ENCODE measurements at places on chromosomes 3 and 15.

DNA sequence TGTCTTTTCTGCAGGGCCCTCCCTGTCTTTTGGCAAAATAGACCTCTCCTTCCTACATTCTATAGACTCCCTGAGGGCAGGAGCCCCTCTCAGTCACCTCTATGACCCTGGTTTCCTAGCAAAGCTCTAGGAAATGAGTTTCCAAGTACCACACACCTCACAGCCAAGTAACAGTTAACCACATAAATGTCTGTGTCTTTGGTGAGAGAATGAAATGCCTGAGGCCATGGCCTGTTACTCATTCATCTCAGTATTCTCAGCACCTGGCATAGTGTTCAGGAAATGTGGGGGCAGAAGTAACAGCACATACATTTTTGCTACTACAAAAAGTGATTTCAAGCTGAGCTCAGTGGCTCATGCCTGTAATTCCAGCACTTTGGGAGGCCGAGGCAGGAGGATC is 21.0 kb downstream of the RFT1 start:
- DNase-seq = no peak

DNA sequence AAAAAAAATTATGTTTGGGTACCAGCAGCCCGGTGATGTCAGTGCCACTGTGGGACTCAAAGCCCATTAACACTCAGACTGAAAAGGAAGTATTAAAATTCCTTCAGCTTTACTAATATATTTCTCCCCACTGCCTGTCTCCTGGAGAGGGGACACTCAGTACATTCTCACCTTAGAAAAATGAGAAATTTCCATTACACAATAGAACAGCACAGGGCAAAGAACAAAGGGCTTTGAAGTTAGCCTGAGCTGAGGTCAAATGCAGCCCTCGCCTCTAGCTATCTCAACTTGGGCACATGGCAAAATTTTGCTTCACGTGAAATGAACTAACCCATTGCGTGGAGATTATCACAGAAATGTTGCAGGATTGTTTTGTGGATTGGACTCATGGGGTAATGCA is 80.8 kb downstream of the RARB start:
- no peak for DNase-seq

GRCh38 chr3:62361824-62362223 is 11.5 kb downstream of the FEZF2 start:
- DNase-seq = no peak

DNA sequence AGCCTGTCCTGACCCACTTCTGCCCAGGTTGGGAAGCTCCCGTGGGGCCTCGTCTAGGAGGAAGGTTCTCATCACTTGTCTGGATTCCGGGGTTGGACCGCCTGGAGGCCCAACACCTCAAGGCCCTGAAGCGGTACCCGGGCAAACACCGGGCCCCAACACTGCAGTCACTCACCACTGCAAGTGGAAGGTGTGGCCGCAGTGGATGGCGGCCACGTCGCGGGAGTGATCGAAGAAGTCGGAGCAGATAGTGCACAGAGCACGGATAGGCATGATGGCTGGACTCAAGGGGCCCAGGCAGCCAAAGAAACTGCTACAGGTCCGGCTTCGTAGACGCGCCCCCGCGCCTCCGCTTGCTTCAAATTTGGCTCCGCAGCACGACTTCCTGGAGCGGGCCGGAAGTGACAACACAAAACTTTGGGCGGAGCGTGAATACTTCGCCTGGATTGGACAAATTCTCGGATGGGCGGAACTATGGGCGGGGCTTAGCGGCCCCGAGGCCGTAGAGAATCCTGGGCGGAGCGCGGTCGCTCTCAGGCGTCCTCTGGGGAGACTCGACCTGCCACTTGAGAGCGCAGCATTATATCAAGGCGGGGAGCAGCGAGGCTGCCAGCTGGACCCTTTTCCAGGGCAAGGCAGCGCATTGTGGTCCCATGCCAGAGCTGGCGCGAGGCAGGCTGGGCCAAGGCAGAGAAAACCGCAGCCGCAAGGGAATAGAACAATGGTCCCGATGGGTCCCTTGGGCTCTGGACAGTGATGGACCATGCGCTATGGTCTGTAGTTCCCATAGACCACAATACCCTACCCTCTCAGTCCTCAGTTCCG is at the start of gene TRAIP:
Gene TRAIP, minus strand, starts transcription at position 384 of the 825 bp plus-strand sequence. Its CDS starts 111 bp downstream, at position 273.
- peak; percentile 89 for DNase-seq

- no peak for DNase-seq
These were observed 147.0 kb downstream of the NECTIN3 start for GRCh38 chr3:111218615-111219014.

DNA sequence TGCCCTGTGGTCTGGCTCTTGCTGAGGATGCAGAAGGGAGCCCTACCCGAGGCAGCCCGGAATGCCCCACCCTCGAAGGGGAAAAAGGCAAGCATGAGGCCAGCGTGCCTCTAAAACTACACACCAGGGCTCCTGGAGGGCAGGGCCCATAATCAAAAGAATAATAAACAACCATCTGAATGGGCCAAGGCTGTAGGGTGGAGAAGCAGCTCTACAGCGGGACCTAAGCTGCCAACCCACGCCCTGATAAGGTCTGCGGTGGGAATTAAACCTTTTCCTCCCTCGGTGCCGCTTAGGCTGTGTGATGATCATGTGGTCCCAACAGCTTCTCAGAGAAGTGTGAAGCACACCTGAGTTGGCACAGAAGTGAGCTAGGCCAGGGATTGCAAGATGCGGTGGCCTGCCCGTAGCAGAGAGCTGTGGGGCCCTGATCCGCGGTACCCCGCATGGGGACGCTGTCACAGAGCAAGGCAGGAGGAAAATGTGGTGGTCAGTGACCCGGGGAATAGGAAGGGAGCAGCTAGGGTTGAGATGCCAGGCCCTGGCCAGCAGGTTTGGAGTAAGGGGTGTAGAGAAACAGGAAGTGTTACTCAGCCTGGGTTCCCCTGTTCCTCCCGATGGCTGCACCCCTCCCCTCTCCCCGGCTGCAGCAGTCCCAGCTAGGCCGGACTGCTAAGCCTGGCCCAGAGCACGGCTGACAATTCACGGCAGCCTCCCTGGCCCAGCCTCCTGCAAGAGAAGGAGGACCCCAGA is 1.1 kb upstream of the C15orf62 start:
- no peak for DNase-seq

GRCh38 chr15:66611257-66612053 is 45.7 kb upstream of the LCTL start:
- no peak for DNase-seq

- DNase-seq = no peak
These were observed 33.8 kb upstream of the EPHB1 start for GRCh38 chr3:134761213-134761612.

DNA sequence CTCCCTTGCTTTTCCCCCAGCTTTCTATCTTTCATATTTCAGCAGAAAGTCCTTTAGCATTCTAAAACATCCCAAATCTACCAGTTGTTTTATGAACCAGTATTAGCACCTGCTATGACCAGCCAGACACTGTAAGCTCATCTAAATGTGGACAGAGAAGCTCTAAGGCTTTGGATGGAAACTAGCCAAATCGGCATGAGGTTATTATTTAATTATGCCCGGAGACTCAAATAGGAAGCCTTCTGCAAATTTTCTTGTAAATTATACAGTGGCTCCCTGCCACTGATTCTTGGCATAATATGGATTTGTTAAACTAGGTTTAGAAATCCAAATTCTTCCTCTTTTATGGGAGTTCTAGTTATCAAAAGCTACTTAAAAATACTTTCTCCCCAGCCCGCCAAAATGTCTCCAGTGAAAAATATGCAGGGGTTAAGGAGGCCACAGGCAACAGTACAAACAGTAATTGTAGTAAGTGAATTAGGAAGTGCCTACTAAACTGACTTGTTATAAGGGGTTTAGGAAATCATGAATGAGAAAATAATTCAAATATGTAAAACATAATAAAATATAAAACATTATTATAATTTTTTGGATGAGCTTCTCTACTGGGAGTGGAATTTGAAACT is 15.4 kb downstream of the MYH15 start:
- no peak for DNase-seq

GRCh38 chr15:69910514-69910913 is 187.2 kb downstream of the TLE3 start:
- DNase-seq = no peak

DNA sequence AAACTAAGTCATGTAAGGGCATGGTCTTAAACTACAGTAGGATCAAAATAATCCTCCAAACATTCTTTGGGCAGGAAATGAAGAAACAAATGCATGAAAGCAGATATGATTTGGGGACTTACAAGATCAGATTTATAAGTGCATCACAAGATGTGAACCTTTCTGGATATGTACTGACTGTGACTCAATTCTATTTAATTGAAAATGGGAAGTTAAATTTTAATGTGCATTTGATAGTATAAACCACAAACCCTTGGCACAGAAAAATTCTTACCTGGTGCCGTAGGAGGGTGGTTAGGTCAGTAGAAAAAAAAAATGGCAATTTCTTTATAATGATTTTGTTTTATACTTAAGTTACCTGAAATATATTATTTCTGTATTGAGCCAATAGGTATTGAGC is 262.5 kb upstream of the TGFBR2 start:
- DNase-seq = no peak

GRCh38 chr15:100111125-100112060 is 230.4 kb downstream of the ADAMTS17 start:
- DNase-seq = peak; percentile 15

- DNase-seq = no peak
These were observed 50.6 kb downstream of the MGLL start for GRCh38 chr3:127771746-127772145.

DNA sequence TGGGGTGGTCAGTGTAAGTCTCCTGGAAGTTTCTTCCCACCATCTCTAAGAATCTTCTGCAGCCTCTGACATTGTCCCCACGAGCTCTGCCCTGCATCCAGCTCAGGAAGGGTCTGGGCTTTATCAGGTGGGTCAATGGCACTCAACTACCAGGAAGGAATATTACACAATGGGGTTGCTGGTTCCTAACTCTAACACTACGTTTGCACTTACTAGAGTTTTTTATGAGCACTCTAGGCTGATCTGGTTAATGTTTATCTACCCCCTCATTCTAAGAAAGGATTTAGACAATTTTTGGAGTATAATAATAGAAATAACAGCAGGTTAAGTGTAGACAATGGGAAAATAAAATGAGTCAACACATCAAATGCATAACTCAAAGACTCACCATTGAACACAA is 411.1 kb upstream of the RGMA start:
- DNase-seq = no peak

- DNase-seq = no peak
These were observed 24.1 kb downstream of the RARB start for GRCh38 chr3:25452192-25452591.

All from SHP77 (cell line).